AG04449 (cell line): ENCODE measurements at places on chromosomes 2 and 18.

DNA sequence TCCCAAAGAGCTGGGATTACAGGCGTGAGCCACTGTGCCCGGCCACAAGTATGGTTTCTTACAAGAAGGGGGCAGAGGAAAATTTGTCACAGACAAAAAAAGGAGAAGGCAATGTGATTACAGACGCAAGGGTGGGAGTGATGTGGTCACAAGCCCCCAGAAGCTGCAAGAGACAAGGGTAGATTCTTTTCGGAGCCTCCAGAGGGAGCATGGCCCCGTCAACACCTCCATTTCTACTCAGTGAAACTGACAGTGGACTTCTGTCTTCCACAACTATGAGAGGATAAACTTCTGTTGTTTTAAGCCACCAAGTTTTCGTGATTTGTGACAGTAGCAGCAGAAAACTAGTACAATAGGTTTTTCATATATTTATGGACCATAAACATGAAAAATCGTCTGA lies 2.1 kb upstream of the TCF7L1 start:
- no peak for DNase-seq

- DNase-seq: no peak
Measured at GRCh38 chr2:102735416-102736109, 26.3 kb upstream of the TMEM182 start.

GRCh38 chr2:133382566-133382965 lies 185.7 kb downstream of the NCKAP5 start:
- DNase-seq: no peak

DNA sequence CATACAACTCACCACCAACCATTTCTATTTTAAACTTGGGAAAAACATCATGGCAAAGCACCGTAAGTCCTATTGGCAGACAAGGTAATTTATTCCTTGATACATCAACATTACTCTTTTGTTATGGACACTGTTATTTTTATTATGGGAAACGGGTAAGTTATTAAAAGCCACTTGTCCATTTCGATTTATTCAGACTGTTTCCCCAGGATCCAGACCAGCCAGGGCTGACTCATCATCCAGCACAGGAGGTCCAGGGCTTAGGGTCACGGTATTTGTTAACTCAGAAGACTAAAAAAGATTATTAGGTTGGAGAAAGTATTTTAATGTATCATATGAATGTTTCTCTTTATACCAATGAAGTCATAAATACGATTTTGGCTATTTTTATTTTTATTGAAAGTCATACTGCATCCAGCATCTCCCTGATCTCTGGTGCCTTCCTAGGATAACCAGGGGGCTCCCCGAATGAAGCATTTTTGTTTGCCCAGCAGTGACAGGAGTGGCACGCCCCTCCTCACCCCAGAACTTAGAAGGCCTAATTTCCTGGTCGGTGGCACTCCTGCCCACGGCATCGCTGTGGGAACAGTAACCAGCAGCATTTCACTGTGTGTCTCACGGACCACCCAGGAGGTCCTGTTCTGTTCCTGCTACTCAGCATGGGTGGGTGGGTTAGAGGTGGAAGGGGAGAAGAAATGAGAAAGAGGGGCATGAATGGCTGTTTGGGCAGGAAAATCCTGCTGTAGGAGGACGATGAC lies 446.1 kb downstream of the EIPR1 start:
- DNase-seq: no peak

- DNase-seq: no peak
Measured at GRCh38 chr18:29241199-29241598, 1064.3 kb upstream of the CDH2 start.

GRCh38 chr18:79862562-79862961 lies 64.8 kb downstream of the KCNG2 start:
- DNase-seq: no peak

DNA sequence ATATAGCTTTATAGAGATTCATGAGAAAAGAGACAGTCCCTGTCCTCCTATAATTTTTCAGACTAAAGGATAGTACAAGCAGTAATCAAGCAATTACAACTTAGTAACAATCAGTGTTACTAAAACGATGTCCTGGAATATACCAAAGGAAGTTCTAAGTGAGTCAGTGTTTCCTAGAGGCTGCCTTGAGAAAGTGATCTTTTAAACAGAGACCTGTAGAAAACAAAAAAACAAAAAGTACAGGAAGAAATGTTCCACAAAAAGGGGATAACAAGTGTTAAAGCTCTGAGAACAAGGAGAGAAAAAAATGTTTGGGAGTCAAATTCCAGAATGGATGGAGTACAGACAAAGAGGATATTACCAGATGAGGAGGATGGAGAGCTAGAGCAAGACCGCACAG lies 556.4 kb downstream of the ERBB4 start:
- no peak for DNase-seq

DNA sequence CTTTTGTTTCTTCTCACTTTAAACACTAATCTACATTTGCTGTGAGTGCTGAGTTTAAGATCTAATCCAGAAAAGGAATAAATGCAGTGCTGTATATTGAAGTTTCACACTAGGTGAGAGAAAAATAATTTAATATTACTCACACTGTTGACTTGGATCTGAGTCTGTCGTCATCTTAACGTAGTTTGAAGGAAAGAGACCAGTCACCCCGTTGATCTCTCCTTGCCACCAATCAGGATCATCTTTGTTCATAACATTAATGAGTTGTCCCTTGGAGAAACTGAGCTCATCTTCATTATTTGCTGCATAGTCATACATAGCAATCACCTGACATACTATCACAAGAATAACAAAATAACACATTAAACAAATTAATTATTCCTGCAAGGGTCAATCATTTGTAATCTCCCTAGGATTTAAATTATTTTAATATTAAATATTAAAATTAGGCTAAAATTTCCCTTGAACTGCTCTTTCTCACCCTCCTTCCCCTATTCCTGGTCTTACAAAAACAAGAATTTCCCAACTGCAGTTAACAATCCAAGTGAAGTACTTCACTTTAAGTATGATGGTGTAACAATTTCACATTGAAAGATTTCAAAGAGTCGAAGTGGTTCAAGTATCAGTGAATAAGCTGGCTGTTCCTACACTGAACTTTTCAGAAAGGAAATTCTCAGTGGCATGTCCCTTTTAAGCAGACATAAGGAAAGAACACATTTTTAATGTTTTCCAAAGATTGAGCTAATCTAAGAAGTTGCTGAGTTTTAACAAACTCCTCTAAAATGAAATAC lies 71.3 kb downstream of the FAM228A start:
- no peak for DNase-seq

GRCh38 chr2:75790814-75791467 lies 80.2 kb upstream of the GCFC2 start:
- no peak for DNase-seq

- no peak for DNase-seq
Measured at GRCh38 chr18:27627927-27628326, 442.8 kb upstream of the CHST9 start.

DNA sequence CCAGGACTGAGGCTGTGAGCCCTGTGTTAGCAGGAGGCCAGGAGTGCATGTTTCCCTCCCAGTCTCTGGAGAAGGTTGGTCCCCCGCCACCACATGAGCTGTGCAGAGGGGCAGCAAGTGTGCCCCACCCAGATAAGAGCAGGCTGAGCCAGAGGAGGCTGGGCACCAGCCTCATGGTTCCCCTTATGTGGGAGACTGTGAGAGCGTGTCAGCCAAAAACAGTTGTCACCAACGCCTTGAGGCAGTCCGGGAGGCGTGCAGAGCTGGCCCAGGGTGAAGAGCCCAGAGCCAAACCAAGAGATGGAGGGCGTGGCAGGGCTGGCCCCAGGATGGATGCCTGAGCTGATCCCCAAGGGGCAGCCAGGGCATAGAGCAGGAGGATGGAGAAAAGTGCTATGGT lies 128.7 kb upstream of the GLI2 start:
- no peak for DNase-seq

GRCh38 chr2:29061176-29061575 lies 13.1 kb downstream of the PCARE start:
- DNase-seq: no peak

DNA sequence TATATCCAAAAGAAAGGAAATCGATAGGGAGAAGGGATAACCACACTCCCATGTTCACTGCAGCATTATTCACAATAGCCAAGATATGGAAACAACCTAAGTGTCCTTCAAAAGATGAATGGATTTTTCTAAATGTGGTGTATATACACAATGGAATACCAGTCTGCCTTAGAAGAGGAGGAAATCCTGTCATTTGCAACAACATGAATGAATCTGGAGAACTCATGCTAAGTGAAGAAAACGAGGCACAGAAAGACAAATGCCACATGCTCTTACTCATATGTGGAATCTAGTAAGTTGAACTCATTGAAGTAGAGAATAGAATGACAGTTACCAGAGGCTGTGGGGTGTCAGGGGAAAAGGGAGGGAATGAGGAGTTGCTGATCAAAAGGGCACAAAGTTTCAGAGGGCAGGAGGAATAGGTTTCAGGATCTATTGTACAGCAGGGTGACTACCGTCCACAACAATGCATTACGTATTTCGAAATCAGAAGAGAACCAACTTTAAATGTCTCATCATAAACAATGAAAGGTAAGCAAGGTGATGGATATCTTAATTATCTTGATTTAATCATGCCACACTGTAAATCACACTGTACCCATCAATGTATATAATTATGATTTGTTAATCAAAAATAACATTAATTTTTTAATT lies 46.1 kb downstream of the SIGLEC15 start:
- no peak for DNase-seq

DNA sequence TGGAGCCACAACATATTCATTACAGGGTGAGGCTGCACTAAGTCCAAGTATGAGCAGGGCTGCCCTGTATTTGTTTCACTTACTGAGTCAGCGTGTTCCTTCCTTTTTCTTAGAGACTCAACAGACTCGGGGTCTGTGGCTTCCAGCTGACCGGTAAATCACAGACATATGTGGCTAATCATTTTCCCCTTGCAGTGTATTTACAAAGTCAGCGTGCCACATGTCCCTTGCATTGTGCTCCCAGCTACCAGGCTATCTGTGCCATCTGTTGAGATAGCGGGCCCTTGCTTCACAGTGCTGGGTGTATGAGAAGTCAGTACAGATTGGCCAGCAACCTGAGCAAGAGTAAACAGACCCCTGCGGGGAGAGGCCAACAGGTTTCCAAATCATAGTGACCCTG lies 254.3 kb downstream of the LRRTM1 start:
- no peak for DNase-seq

- DNase-seq: no peak
Measured at GRCh38 chr2:124149571-124149970, 124.5 kb downstream of the CNTNAP5 start.

DNA sequence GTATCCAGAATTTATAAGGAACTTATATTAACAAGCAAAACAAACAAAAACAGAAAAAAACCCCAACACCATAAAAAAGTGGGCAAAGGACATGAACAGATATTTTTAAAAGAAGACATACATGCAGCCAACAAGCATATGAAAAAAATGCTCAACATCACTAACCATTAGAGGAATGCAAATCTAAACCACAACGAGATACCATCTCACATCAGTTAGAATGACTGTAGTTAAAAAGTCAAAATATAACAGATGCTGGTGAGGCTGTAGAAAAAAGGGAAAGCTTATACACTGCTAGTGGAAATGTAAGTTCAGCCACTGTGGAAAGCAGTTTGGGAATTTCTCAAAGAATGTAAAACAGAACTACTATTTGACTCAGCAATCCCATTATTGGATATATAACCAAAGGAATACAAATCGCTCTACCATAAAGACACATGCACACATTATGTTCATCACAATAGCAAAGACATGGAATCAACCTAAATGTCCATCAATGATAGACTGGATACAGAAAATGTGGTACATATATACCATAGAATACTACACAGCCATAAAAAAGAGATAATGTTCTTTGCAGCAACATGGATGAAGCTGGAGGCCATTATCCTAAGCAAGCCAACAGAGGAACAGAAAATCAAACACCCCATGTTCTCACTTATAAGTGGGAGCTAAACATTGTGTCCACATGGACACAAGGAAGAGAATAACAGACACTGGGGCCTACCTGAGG lies 25.3 kb downstream of the PREPL start:
- DNase-seq: no peak

DNA sequence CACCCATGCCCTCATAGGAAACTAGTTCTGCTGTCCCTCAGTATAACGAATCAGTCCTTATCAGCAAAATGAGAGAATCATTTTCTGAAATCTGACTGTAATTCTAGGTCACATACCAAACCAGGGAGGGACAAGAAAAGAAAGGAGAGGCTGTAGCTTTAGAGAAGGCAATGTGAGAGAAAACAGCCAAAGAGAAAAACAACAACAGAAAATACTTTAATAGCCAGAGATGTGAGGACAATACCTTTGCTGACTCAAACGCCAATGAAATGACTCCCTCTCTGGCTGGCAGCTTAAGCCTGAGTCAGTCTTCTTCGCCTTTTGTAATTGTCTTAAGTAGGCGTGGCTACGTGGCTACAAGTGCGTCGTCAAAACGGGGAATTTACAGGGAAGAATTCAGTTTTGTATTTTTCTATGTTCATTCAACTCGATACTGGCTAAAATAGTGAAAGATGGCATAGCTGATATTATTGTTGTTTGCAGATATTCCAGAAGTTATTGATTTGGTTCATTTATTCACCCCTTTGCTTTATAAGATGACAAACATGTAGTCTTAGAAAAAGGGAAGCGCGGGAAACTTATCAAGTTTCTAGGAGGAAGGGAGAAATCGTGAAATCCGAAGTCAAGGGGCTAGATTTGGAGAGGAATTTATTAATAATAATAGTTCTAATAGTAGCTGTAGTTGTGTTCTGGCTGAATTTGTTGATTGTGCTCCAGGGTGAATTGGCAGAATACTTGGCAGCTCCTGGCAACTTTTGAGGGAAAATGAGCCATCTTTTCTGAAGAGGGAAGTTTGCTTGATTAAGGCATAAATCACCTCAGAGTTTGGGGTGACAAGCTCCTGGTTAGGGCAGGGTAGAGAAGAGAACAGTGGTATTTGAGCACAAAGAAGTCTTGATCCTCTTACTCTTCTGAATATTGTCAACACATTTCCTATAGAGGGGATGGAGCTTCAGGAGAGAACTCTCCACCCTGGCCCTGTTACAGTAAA lies at the start of gene IL1A:
Gene IL1A, minus strand, starts transcription at position 295 of the 991 bp plus-strand sequence. CDS start 723 bp downstream, outside the sequence.
- DNase-seq: peak; percentile 14

- no peak for DNase-seq
Measured at GRCh38 chr18:45228796-45229388, 386.4 kb upstream of the SLC14A2 start.

- DNase-seq: no peak
Measured at GRCh38 chr2:60376252-60376651, 177.2 kb downstream of the BCL11A start.
